ELR (cell line): ENCODE measurements at places on chromosomes 4 and X.

- no peak for DNase-seq
Observed at GRCh38 chr4:124501576-124501975, 211.0 kb downstream of the ANKRD50 start.

GRCh38 chrX:19513383-19513782 lies 1.9 kb downstream of the MAP3K15 start:
- DNase-seq, result no peak

- DNase-seq, result peak; percentile 91
Observed at GRCh38 chr4:2936773-2937145, 26.4 kb downstream of the NOP14 start.

GRCh38 chrX:42241421-42241820 lies 318.1 kb upstream of the CASK start:
- no peak for DNase-seq

DNA sequence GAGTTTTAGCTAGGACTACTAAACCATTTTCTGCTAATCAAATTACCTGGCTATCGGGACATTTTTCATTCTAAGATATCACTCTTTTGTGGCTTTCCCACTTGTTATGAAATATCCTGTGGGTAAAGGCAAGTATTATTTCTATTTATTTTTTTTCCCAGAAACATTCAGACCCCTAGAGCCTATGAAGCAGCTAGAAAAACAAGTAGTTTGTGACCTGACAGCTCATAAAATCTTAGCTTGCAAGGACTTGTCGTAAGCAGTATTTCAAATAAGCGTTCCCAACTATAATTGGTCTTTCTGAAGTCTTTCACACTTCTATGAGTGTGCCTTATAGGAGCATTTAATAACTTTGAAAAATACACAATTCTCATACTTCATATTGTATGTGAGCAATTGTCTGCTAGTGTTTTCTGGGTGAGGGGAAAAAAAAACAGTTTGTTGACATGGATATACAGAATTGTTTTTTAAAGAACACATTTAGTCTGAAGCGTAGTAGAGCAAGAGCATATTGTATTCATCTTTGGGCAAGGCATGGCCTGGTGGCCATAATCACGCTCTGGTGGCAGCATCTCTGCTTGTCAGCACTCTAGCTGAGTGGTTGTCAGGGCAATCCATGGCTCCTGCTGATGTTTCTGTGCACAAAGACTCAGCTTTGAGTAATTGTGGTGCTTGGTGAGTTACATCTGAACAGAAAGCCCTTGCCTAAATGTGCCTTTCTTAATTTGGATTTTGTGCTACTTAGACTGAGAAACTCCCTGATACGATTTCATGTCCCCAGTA lies 2.6 kb downstream of the MCUB start:
- DNase-seq, result no peak

DNA sequence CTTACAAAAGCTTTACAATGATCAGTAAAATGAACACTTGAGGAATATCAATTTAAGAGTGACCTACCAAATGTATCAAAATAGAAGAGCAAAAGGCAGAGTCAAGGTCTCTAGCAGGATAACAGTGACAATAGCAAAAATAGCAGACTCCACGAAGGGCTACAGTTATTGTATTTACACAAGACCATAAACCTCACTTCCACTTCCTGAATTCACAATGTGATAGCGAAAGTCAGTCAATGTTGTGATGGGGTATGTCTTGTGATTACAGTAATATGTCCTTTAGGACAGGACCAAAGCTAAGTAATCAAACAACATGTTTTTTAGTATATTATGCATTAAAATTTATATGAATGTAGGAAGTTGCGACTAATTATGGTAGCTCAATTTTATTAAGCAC lies 139.6 kb downstream of the IQCM start:
- DNase-seq, result no peak

DNA sequence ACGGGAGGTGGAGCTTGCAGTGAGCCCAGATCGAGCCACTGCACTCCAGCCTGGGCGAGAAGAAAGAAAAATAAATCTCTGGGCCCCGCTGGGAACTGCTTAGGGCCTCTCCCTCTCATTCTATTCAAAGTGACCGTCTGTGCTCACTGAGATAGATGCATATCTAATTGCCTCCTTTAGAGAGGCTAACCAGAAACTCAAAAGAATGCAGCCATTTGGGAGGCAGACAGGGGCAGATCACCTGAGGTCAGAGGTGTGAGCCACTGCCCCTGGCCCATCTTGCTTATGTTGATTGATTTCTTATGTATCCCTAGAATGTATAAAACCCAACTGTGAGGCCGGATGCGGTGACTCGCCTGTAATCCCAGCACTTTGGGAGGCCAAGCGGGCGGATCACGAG lies 6.2 kb upstream of the CSF2RA start:
- DNase-seq, result no peak

GRCh38 chrX:21721195-21721594 lies 36.7 kb downstream of the SMPX start:
- no peak for DNase-seq

DNA sequence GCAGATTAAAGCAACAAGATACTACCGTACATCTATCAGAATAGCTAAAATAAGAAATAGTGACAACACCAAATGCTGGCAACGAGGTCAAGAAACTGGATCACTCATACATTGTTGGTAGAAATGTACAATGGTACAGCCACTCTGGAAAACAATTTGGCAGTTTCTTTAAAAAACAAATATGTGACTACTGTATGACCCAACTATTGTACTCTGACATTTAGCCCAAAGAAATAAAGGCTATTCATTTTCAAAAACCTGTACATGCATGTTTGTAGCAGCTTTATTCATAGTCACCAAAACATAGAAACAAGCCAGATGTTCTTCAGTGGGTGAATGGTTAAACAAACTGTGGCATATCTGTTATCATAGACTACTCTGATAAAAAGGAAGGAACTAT lies 8.2 kb downstream of the CLCN3 start:
- DNase-seq, result no peak

- peak; percentile 57 for DNase-seq
Observed at GRCh38 chrX:16587836-16588235, 62.1 kb upstream of the S100G start.

DNA sequence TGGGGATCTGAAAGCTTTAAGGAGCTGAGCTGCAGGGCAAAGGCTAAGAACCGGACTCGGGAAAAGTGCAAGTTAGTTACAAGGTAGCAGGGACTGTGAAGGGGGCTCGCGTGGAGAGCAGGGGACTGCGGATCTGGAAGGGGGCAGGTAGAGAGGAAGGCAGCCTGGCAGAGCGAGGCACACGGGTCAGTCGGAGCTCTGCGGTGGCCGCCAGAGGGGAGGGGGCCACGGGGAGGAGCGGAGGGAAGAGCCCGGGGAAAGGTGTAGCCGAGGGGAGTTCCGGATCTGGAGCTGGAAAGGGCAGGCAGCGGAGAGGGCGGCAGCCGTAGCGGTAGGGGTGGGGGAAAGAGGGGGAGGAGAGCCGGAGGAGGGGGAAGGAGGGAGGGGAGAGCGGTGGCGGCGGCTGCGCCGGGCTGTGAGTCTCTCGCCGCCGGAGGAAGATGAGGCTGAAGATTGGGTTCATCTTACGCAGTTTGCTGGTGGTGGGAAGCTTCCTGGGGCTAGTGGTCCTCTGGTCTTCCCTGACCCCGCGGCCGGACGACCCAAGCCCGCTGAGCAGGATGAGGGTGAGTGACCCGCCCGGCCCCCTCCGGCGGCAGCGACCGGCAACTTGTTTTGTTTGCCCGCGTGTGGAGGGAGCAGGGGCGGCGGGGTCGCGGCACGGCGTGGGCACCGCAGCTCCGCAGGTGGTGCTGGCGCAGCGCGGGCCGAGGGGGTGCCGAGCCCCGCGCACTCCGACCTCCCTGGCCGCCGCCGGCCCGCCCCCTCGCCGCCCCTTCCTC lies at the start of gene GALNT7:
GALNT7 (plus strand) TSS at position 416 of the 782 bp plus-strand sequence; CDS start at position 441, 25 bp downstream.
- DNase-seq, result peak; percentile 64

- DNase-seq, result no peak
Observed at GRCh38 chr4:6566391-6567190, 8.4 kb upstream of the MAN2B2 start.

GRCh38 chr4:73844345-73844744 lies 7.9 kb downstream of the CXCL6 start:
- peak; percentile 89 for DNase-seq

GRCh38 chrX:39247536-39247935 lies 446.3 kb downstream of the MID1IP1 start:
- DNase-seq, result no peak

GRCh38 chr4:147629783-147630730 lies 12.9 kb downstream of the TMEM184C start:
- DNase-seq, result no peak

DNA sequence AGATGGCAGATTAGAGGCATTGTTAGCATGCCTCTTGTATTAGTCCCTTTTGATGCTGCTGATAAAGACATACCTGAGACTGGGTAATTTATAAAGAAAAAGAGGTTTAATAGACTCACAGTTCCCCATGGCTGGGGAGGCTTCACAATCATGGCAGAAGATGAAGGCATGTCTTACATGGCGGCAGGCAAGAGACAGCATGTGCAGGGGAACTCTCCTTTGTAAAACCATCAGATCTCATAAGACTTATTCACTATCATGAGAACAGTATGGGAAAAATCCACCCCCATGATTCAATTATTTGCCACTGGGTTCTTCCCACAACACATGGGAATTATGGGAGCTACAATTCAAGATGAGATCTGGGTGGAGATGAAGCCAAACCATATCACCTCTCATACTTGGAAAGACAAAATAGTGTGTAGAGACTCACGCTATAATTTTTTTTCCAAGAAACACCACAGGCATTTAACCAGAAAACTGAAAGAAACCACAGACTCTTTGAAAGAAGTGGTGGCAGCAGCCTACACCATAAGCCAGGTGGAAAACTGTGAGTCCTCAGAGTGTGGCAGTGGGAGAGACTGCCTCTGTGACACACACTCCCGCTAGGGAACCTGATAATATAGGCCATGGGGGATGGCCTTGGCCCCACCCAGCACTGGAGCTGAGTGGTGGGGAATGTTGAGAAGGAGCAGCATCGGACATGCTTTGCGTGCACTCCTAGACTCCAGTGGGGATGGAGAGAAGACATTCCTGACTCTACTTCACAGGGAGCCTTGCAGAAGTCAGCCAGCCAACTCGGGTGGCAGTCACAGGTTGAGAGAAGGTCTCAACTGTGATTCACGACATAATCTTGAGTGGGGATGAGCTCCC lies 51.5 kb downstream of the SLC2A9 start:
- DNase-seq, result no peak

DNA sequence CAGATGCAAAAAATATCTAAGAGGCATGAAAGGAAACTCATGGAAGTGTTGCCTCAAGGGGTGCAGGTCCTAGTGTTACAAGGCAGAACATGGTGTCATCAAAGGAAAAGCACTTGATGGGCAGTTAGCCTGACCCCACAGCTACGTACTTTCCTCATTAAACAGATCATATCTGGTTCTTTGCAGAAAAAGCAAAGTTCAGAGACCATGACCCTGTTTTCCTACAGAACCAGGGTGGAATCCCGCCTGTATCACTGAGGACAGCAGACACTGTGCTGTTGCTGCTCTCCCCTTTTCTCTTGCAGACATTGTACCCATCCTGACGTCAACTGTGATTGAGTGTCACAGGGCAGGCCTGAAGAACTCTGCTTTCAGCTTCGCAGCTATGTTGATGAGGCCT lies 91.7 kb downstream of the RFC1 start:
- no peak for DNase-seq

DNA sequence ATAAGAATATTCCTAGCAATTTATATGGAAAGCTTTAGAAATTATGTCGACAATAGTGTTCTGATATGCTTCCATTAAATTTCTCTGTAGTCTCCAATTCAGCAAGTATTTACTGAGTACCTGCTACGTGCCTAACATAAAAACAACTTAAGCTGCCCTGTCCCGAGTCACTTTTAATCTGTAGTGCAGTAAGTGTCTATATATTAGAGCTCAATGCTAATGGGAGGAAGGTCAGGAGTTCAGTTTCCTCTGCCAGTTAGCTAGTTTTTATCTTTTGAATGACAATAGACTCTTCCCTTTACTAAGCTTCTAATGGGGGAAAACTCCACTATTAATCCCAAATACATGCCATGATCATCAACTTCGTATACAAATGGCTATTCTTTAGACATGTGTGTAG lies 118.7 kb upstream of the NAP1L5 start:
- no peak for DNase-seq

DNA sequence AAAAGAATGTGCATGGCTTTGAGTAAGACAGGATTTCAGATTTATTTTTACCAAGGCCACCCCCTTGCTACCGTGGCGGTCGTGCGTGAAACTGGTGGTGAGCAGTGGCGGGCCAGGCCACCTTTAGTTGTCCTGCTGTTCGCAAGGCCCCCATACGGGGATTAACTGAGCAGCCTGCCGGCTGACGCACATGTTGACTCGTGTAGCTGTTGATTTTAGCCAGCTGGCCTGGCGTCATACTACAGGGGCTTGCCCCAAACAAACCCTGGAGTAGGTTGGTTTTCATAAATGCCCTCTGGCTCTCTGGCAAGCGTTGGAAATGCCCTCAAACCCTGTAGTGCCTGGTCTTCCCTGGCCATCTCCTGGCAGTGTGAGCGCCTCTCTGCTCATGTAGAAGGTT lies 28.4 kb downstream of the WFS1 start:
- DNase-seq, result no peak

GRCh38 chr4:150219841-150220240 lies 141.6 kb downstream of the DCLK2 start:
- DNase-seq, result no peak

- no peak for DNase-seq
Observed at GRCh38 chr4:16767251-16767650, 131.2 kb downstream of the LDB2 start.

GRCh38 chr4:55517526-55518229 lies 29.0 kb downstream of the CLOCK start:
- DNase-seq, result no peak

GRCh38 chr4:17577665-17578481 lies 875 bp downstream of the LAP3 start:
- DNase-seq, result peak; percentile 46
